ENCODE measurements at places on chromosomes 12 and 14.

DNA sequence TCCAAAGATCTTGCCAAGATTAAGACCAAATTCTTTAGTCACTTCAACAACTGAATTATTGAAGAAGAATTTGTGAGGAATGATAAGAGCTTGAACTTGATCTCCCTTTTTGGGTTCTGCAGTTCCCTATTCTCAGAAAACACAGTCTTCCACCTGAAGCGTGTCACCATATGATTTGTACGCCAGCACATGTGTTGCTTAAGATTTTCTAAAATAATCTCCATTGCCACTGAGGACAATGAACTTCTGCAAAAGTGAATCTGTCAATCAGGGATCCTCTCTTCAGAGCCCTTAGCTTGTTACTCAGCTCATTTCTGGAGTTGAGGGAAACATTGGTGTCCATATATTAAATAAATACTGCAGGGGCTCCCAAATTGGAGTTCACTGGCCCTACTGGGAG lies 4.2 kb upstream of the SPIC start:
- no peak for DNase-seq

GRCh38 chr12:87943023-87943422 lies 86.2 kb downstream of the C12orf50 start:
- no peak for DNase-seq

DNA sequence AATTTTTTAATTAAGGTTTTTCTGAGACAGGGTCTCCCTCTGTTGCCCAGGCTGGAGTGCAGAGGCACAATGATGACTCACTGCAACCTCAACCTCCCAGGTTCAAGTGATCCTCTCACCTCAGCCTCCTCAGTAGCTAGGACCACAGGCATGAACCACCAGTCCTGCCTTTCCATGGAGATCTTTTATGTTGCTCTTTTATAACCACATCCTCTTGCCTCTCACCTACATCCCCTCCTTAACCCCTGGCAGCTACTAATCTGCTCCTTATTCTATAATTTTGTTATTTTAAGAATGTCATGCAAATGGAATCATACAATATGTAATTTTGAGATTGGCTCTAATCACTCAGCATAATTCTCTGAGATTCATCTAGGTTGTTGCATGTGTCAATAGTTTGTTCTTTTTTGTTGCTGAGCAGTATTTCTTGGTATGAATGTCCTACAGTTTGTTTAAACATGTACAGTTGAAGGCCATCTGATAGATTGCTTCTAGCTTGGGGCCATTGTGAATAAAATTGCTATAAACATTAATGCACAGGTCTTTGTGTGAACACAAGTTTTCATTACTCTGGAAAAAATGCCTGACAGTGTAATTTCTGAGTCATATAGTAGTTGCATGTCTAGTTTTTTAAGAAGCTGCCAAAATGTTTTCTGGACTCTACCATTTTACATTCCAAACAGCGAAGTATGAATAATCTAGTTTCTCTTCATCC lies 249.2 kb upstream of the AMIGO2 start:
- peak; percentile 50 for DNase-seq

- peak; percentile 98 for DNase-seq
These were observed 88.5 kb upstream of the NCOR2 start for GRCh38 chr12:124655698-124656516.

DNA sequence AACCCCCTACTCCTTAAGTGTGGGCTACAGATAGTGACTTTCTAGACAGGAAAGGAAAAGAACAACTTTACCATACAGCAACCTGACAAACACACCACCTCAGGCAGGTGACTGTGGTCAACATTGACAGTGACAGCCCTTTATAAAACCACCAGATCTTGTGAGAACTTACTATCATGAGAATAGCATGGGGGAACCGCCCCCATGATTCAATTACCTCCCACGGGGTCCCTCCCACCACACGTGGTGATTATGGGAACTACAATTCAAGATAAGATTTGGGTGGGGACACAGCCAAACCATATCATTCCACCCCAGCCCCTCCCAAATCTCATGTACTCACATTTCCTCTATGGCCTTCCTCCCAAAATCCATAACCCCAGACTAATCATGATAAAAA lies 16.3 kb downstream of the OR10P1 start:
- no peak for DNase-seq

- DNase-seq, result peak; percentile 53
These were observed 473.0 kb downstream of the DPF3 start for GRCh38 chr14:72420749-72421474.

GRCh38 chr14:87935886-87936285 lies 57.1 kb downstream of the GALC start:
- DNase-seq, result no peak

GRCh38 chr14:67002994-67003753 lies 186.1 kb upstream of the GARIN2 start:
- DNase-seq, result no peak

DNA sequence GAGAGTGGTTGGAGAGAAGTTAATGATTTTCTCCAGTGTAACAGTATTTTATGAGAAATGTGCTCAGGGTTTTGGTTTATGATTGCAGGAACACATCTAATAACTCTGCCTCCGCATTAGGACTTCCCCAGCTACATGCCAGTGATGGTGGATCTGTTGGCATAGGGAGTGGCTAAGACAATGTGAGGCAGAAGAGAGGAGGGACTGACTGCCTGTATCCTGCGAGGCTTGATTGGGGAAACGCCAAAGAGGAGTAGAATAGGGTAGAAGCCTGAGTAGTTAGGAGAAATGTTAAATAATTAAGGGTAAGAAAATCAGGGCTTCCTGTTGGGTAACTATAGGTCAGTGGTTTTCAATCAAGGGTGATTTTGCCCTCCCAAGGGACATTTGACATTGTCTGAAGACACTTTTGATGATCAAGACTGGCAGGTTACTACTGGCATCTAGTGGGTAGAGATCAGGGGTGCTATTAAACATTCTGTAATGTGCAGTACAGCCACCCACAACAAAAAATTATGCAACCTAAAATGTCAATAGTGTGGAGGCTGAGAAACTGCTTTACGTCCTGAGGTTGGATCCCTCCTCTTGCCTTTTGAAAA lies 12.8 kb downstream of the TDG start:
- no peak for DNase-seq

- peak; percentile 60 for DNase-seq
These were observed 137.2 kb upstream of the E2F7 start for GRCh38 chr12:77202457-77203060.

- no peak for DNase-seq
These were observed 70.2 kb downstream of the LLPH start for GRCh38 chr12:66060163-66060907.

GRCh38 chr14:57073986-57074385 lies 194.7 kb downstream of the EXOC5 start:
- DNase-seq, result no peak

DNA sequence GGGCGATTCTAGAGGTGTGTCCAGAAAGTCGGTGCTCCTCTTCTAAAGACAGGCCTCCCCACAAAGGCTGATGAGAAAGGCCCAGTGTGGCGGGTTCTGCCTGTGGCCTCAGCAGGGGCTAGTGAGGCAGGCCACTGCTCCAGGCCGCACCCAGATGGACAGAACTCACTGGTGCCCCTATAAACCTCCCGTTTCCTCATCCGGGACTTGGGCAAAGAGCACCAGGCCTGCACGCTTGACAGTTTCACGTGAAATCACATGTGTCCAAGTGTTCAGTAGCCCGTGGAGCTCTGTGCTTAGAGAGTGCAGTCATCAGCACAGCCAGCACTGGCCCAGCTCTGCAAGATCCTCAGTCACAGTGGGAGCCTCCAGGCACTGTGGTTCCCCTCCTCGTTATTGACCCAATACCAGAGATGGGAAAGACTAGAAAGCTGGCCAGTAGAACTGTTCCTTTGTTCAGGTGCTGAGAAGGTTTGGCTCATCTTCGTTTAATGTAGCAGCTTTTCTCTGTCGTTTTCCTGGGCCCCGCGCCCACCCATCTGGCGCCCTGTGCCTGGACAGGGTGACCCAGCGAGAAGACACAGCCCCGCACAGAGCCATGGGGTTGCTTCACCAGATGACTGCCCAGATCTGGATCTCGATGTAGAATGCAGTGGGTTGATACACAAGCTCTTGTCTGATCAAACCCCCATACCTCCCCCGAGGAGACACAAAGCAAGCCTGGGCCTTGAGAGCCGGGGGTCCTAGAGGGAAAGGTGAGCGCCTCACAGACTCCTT lies 26.3 kb downstream of the IL31 start:
- no peak for DNase-seq

DNA sequence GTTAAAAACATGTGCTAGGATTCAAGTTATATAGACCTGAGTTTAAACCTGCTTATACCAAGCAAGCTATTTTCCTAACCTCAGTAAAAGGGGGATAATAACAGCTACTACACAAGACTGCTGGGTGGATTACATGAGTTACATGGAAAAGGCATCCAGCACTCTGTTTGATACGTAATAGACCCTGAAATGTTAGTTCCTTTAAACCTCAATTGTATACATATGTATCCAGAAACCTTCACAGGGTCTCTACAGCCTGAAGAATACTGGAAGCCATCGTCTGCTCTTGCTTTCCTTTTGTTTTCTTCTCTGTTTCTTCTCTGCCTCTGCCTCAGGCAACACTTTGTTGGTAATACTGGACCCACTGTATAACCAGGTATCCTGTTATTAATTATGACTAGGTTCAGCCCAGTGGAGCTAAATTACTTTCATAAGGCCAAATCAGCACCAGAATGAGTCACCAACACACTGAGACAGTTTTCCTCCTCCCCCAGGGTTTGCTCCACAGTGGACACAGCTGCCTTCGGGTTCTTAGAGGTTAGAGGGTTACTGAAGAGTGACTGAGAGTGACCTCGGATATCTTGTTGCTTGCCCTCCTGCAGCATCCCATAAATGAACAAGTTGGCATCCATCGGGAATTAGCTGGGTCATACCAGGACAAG lies 127.1 kb downstream of the CAPZA3 start:
- DNase-seq, result peak; percentile 80

DNA sequence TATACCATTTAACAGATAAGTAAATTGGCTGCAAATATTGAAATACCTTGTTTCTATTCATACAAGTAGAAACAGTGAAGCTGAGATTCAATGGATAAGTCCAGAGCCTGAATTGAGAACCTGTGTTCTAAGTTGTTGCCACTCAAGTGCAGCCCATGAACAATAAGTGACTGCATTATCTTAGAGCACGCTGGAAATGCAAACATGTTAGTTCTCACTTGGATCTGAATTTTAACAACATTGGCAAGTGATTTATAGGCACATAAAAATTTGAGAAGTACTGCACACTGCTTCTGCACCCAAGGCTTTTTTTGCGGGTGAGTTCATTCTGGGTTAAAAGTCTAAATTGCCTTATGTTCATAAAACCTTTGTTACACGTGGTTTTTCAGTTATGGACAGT lies 484.3 kb downstream of the NAV3 start:
- DNase-seq, result no peak

DNA sequence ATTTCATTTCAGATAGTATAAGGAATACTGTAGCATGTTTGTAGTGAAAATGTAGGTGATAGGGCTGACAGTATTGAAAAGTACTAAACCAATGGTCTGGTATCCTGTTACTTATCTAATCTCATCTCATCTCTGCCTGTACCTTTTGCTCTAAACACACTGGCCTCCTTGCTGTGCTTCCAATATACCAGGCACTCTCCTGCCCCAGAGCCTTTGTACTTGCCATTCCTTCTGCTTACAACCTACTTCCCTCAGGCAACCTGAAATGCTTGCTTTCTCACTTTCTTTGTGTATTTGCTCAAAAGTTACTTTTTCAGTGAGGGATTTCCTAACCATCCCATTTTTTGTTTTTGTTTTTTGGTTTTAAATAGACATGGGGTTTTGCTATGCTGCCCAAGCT lies 101.9 kb downstream of the PAPLN start:
- no peak for DNase-seq

DNA sequence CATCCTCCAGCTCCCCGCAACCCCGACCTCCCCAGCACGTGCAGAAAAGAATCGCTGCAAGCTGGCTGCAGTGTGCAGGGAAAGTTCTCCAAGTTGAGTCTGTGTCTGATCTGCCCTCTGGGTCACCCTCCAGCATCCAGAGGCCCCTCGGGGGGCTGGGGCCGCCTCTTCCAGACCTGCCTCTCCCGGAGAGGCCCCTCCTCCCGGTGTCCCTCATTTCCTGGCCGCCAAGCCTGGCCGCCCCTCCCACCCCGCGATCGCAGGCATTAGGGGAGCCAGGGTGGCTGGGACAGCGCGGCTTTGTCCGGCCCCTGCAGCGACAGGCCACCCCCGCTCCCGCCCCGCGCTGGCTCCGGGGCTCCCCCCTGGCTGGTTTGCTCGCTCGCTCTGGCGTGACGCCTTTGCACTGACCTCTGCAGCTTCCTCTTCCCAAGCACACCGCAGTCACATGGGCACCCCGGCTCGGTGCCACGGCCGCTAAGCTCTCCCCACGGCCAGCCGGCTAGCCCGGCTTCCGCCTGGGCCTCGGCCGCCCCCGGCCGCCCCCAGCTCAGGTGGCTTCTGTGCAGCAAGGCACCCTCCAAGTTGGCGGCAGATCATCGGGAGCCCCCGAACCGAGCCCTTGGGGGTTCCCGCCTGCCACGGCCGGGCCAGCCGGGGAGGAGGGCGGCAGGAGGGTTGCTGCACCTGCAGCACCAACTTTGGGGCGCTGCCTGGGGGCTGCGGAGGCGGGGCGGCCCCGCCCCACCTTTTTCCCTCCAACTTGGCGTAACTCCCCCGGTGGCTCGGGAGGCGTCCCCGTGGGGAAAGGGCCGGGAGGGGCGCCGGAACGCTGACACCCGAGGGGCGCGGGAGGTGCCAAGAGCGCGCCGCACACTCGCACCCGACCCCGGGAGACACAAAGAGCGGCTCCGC lies 43.7 kb downstream of the KDM2B start:
- peak; percentile 27 for DNase-seq

- no peak for DNase-seq
These were observed 103.4 kb downstream of the PLCZ1 start for GRCh38 chr12:18634382-18634781.

GRCh38 chr12:127594351-127594970 lies 672.5 kb upstream of the TMEM132C start:
- DNase-seq, result no peak

DNA sequence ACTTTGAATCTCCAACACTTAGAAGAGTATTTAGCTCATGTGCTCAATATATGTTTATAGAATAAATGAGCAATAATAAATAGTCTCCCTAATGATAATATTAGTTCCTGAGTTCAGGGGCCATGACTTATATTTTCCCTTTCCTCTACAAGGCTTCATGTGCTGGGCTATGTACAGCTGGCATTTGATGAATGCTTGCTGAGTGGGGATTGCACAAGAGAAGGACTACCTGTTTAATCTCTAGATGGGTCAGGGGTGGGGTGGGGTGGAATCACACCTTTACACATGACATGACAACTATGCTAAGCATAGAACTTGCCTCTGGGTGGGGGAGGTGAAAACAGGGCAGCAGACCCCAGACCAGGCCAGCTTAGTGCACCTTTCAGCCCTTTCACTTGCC lies 7.6 kb upstream of the ABHD12B start:
- DNase-seq, result no peak
